CD4-positive, alpha-beta T cell treated with Interleukin-15 for 4 hours (primary cell): ENCODE measurements at places on chromosomes 7 and 10.

DNA sequence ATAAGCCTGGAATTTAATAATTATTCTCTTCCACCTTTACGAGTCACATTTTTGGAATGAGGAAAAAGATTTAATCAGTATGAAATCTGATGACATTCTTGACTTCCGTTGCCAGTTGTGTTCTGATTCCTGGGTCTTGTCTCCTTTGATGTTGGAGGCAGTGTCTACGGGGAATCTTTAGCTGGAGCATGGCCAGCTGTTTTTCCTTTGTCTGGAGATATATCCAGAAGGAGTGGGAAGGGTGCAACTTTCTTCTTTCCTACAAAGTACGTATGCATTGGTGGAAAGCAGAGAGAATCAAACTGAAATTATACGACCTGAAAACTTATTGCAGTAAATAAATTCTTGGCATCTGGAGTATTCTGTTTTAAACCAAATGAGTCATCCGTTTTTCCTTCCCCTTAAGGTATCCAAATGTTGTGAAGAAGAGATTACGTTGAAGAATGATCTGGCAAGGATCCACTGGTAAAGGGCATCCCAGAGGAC lies 6.9 kb upstream of the GNG11 start:
- DNase-seq, result no peak

- DNase-seq, result no peak
Measured at GRCh38 chr10:11521860-11522259, 89.6 kb downstream of the USP6NL start.

GRCh38 chr10:35572583-35572982 lies 32.6 kb upstream of the GJD4 start:
- no peak for DNase-seq

DNA sequence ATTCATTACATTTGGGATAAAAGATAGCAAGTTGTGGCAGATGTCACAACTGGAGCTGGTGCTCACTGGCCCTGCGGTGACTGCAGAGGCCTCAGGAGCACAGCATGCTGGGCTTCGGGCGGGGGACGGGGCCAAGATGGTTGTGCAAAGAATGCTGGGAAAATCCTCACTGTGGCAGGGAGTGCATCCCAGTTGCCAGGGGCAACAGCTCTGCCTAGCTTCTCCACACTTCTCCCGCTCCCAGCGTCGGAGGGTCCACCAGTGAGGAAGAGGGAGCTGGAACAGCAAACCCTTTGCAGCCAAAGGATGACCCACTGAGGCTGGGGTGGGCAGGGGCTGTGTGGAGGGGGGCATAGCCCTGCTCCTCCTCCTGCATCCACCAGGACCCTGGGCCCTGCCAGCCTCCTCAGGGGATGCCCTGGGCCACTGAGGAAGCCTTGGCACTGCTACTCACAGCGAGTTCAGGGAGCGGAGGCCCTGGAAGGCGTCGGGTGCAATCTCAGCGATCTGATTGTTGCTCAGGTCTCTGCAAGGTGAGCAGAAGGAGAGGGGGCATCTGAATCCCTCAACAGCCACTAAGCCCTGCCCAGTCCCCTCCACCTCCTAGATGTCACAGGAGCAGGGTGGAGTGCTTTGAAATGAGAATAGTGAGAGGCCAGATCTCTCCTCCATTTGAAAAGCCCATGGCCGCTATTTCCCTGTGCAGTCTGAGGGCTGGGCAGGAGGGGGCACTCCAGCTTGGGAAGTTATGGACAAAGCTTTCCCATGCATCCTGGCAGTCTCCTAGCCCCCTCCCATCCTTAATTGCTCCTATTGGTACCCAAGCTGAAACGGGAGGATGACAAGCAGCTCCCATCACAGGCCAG lies 126.5 kb downstream of the SLIT1 start:
- no peak for DNase-seq

DNA sequence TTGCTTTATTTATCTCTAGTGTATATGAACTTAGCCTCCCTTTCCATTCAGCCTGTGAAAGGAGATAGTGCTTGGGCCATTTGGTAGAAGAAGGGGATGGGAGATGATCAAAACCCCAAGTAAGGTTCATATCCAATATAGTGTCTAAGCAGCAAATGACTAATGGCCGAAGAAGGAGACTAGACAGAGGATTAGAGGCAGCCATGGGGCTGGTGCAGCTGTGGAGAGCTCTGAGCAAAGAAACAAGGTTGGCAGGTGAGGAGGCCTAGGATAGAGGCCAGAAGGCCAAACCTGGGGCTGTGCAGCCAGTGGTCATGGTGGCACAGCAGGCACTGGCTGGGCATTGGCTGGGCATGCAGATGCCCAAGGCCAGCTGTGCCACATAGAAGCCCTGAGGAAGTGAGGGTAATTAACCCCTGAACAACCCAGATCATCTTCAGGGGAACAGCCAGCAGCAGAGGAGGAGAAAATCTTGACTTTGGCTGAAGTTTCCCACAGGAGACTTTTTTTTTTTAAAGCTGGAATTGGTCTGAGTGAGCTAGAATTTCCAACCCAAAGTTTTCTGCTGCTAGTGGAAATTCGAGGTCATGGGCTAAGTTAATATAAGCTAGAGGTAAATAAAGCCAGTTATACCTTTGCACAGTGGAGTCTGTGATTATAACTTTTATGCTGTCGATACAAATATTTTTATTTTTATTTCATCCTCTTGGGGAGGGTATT lies 10.3 kb upstream of the CPA1 start:
- DNase-seq, result no peak

- DNase-seq, result no peak
Measured at GRCh38 chr10:35552650-35553342, 52.3 kb upstream of the GJD4 start.

DNA sequence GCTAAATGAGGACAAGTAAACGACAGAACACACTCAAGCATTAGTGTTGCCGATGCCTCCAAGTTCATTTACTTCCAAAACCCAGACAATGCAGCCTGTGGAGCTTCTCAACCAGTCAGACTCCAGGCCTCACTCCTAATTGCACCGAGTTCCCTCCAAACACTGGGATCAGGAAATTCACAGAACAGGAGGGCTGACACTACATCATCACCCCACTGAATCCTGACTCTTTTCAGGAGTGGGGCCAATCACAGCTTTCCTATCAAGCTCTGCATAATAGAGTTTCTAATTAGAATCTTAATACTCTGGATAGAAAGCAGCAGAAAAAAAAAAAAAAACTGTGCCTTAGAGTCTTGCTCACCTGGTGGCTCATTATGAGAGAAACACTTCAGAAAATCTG lies 103.7 kb downstream of the GLI3 start:
- no peak for DNase-seq

DNA sequence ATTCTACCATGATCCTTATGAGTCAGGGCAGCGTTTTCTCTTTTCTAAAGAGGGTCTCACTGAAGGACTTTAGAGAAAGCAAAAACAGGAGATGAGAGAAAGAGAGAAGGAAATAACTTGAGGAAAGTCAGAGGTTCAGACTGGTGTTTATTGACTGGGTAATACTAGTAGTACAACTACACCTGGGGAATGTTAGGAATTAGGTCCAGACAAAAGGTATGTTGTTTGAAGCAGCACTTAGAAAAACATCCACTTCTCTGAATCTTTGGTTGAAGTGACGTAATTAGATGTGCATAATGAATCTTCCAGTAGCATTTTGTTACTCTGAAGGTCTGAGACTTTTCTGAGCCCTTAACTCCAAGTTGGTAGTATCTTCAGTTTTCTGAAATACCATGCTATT lies 380.3 kb upstream of the LRGUK start:
- no peak for DNase-seq

- DNase-seq, result no peak
Measured at GRCh38 chr7:95441042-95441823, 6.4 kb upstream of the PON2 start.

DNA sequence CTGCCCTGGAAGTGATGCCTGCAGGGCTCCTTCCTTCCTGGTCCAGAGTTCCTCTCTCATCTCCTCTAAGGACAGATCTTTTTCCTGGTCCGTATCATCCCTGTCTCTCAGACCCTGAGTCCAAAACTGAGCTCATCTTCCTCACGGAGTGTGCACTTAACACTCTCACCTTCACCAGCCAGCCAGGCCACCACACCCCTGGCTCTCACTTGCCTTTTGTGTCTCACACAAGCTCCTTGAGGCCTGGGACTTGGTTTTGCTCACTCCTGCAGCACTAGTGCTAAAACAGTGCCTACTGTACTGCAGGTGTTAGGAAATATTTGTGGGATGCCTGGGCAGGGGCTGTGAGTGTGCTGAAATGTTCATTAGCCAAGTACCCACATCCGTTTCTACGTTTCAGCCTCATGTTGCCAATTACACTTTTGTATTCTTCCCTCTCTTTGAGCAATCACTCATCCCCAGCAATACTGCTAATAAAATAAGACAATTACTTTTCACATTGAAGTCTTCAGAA lies 21.4 kb upstream of the PARP12 start:
- no peak for DNase-seq

DNA sequence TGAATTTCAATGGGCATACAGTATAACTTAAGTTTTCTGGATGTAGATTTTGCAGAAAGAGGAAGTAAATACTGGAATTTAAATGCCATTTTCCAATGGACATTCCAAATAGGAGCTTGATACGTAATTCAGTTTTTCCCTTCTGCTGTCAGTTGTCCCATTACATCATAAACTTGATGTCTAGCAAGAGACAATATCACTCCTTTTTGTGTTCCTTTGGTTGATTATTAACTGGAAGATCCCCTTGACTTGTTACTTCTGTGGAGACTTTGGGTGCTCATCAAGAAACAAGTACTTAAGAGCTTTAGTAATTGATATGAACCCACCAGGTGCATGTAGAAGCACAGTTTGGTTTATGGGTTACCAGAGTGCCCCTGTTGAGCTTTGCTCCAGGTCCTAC lies 116.1 kb downstream of the ST7 start:
- DNase-seq, result no peak

- DNase-seq, result no peak
Measured at GRCh38 chr10:14422431-14422830, 91.7 kb upstream of the FRMD4A start.

GRCh38 chr7:2438186-2438585 lies 34.8 kb downstream of the CHST12 start:
- no peak for DNase-seq

GRCh38 chr10:7033031-7033430 lies 377.8 kb downstream of the SFMBT2 start:
- DNase-seq, result no peak

- DNase-seq, result no peak
Measured at GRCh38 chr7:155585951-155586350, 39.6 kb upstream of the CNPY1 start.

DNA sequence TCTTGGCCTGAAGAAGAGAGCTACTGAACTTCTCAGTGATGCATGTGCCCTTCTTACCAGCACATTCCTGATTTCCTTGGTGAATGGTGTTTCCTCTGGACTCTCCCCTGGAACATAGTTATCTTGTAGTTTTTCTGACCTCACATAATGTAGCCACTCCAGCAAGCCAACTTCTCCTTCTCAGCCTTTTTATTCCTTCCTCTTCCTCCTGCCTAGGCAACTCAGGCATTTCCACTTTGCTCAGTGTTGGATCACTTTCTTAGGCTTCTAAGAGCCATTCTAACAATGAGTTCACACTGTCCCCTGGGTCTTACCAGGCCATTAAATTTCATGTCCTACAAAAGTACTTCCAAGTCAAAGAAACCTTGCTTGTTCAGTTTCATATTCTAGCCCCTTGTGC lies 3.6 kb upstream of the PTTG1IP2 start:
- DNase-seq, result no peak

DNA sequence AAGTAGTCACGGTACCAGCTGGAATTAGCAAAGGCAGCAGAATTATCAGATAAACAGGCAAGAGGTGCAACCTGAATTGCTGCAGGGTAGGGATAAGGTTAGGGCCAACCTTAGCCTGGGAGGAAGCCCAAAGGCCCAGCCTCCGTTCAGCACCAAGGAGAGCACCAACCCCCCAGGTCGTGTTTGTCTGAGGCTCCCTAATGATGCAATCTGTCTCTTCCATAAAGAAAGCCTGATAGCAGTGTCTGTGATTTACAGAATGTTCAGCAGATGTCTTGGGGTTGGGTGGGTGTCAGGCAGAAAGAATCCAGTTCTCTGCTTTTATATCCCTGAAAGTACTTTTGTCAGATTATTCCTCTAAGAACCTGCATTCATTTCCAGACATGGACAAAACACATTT lies 328.4 kb upstream of the AOAH start:
- DNase-seq, result no peak

GRCh38 chr10:15562578-15562977 lies 157.1 kb downstream of the ITGA8 start:
- DNase-seq, result no peak

- peak; percentile 96 for DNase-seq
Measured at GRCh38 chr7:48089046-48090003, at the start of gene UPP1. Gene UPP1, plus strand, starts transcription at chr7:48089265. Its CDS starts 5,519 bp downstream, at chr7:48094784.
